ENCODE measurements at places on chromosomes 13 and 19. TPM values are rescaled to one million over a fixed set of nuclear protein-coding genes. Genes with fewer than 3 reads are reported as not detected.

Gene TEAD2
- 19.2 TPM for total RNA-seq

GRCh38 chr13:106619688-106620555 is 52.0 kb upstream of the ARGLU1 start:
- DNase-seq: peak; percentile 72

DNA sequence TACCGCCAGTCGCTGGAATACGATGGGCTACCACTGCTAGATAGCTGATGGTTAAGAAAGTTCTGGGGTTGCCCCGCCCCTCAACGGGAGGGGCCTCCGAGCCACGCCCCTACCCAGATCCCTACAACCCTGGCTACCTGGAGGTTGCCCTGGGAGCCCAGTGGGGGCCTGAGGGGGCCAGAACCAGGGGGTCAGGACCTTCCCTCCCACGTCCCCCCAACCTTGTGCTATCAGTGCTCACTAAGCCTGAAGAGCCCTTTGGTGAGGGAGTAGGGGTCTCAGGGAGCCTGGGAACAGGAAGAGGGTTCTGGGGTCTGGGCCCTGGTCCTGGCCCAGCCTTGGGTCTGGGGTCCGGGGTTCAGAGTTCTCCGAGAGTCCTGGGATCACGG is 8.9 kb downstream of the OCEL1 start:
- peak; percentile 43 for DNase-seq

DNA sequence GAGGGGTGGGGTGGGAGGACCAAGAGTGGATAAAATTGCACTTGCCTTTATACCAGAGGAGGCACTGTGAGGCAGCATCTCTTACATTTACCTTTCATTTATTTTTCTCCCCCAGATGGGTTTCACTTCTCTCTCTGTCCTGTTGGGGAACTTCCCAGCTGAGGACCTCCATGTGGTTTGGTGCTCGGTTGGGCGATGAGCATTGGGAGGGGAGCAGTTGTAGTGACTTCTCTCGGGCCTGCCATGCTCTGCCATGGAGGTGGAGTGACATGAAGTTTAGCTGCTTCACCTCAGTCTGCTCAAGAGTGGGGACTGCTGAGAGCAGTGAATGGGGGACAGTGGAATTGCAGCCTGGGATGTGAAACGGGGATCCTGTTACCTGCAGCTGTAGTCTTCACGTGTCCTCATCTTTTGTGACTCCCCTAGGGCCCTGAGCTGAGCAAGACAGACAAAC is 23.1 kb upstream of the CXCL17 start:
- DNase-seq: no peak

DNA sequence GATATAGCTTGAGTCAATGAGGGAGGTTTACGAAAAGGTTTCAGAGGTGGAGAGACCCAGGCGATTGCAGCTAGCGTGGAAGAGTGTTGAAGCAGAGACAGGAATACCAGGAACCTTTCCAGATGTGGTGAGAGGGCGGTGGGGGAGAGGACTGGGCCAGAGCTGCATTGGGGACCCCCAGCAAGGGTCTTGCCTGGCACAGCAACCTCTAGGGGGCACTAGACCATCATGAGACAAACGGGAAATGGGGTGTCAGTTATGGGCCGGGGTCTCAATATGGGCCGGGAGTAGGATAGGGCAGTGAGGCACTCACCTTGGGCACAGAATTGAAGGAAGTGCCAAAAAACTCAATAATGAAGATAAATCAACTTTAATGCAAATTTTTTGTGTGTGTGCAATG is 2.1 kb upstream of the LRP3 start:
- DNase-seq: no peak

GRCh38 chr13:90272356-90272755 is 1075.1 kb upstream of the MIR17HG start:
- peak; percentile 58 for DNase-seq

DNA sequence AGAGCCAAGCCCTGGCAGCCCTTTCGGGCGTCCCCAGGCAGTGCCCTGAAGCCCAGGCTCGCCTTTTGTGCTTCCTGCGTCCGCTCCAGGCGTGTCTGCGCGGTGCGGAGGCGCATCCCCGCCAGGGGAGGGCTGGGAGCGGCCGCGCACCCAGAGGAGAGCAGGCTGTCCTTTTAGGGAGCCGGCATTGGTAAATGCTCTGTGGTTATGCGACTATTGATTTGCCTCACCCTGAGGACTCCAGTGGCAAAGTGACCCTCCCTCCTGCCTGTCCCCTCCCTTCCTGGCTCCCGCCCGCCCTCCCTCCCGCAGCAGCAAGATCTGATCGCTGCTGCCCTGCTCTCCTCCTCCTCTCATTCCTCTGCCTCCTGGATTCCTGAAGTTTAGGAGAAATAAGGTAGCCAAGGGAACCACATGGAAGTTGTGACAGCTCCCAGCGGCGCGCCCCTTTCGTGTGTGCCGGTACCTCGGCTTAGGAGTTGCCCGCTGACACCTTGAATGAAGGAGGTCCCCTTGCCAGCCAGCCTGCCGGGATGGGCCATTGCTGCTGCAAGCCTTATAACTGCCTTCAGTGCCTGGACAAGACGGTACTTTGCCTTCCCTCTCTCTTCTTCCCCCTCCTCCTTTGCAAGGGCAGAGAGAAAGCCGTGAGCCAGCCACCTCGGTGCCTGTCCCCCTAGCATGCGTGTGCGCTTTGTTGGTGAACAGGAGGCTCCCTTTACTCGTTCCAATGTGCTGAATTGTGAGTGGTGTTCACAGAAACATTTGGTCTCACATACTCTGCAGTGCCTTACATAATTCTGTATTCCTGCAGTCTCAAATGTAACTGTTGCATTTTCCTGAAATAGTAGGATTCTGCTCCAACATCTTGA is 166.9 kb downstream of the SLC7A1 start:
- no peak for DNase-seq

DNA sequence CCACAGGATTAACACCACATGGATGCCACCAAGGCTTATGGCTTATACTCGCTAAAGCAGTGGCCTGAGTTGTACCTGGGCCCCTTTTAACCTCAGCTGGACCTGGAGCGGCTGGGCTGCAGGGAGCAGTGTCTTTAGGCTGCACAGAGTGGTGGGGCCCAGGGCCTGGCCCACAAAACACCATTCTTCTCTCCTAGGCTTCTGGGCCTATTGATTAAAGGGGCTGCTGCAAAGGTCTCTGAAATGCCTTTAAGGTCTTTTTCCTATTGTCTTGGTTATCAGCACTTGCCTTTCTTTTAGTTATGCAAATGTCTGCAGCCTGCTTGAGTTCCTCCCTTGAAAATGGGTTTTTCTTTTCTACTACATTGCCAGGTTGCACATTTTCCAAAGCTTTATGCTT is 973.9 kb upstream of the PRR20A start:
- no peak for DNase-seq

Gene HS6ST3
- 0.36 TPM for total RNA-seq

DNA sequence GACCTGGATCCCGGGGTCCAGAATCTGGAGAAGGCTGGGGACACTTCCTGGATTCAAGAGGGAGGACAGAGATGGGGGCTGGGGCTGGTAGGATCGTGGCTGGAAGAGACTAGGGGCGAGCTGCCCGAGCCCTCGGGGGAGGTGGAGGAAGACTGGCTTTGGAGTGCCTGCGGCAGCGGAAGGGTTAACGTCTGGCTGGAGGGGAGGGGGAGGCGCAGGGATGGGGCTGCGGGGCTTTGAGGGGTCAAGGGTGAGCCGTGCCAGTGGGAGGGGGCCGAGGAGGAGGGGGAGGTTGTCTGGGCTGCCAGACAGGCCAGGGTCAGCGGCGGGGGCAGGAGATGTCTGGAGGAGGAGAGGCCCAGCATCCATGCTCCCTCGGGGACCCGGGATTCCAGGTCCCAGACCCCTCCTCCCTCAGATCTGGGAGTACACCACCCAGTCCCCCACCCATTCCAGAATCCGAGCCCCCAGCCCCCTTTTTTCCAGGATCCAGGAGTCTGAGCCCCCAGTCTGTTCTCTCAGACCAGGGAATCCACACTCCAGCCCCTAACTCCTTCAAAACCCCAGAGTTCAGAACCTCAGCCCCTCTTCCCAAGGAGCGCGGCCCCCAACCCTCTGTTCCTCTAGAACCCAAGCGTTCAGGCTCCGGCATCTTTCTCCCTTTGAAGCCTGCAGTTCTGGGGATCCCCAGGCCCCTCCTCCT is 3.2 kb upstream of the SPACA6 start:
- peak; percentile 31 for DNase-seq
